ENCODE measurements at places on chromosomes 6 and 20. TPM values are rescaled to one million over a fixed set of nuclear protein-coding genes. Genes with fewer than 3 reads are reported as not detected.

The SPATS1 gene
- not detected for total RNA-seq

The KCNB1 gene
- 0.35 TPM for total RNA-seq

DNA sequence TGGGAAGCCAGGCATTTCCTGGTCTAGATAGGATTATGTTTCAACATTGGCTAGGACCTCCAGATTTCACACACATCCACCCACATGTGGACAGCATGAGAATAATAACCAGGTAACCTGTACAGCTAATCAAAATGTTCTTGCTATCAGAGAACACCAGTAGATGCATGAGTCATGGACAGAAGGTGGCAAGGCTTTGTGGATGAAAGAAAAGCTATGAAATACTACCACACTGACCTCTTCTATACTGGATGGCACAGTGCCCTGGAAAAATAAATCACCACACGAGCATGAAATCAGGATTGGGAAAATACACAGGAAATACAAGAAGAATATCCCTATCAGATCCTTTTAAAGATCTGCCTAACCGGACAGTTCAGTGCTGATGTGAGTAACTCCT is 113.0 kb downstream of the GMDS start:
- H3K36me3 ChIP-seq = no peaks in the 10 kb centered on the region
- peaks cover 42% of the 10 kb centered on the region for H3K4me1 ChIP-seq
- peak; percentile 85 for DNase-seq

DNA sequence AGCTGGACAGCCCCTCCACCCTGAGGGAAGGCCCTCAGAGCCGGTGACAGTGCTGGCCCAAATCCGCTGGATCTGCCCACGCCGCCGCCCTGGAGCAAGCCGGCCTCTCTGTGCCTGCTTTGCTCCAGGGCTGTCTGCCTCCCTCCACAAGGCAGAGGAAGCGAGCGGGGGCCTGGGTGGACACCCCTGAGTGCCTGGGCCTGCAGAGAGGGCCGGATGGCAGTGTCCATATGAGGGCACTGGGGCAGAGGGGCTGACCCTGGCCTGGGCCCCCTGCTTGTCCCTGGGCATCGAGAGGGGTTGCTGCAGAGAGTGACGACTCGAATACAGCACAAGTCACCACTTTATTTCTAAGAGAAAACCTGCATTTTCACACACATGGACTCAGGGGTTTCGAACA is 348.6 kb downstream of the ZFAND3 start:
- no peaks in the 10 kb centered on the region for H3K36me3 ChIP-seq
- no peak overlapping the region for H3K4me3 ChIP-seq
- no peak for DNase-seq
- H3K27me3 ChIP-seq = no peaks in the 10 kb centered on the region
- no peak overlapping the region for H3K27ac ChIP-seq
- H3K4me1 ChIP-seq = no peaks in the 10 kb centered on the region

GRCh38 chr6:1759870-1760269 is 150.2 kb downstream of the FOXC1 start:
- no peak overlapping the region for H3K27ac ChIP-seq
- peaks cover 30% of the 10 kb centered on the region for H3K4me1 ChIP-seq
- H3K27me3 ChIP-seq = no peaks in the 10 kb centered on the region
- no peak for DNase-seq
